ENCODE measurements at places on chromosomes 2 and 18.

- peak; percentile 46 for DNase-seq
Measured at GRCh38 chr18:2857491-2858131, 10.8 kb downstream of the EMILIN2 start.

- DNase-seq = peak; percentile 55
Measured at GRCh38 chr2:69482471-69482870, 45.2 kb upstream of the NFU1 start.

DNA sequence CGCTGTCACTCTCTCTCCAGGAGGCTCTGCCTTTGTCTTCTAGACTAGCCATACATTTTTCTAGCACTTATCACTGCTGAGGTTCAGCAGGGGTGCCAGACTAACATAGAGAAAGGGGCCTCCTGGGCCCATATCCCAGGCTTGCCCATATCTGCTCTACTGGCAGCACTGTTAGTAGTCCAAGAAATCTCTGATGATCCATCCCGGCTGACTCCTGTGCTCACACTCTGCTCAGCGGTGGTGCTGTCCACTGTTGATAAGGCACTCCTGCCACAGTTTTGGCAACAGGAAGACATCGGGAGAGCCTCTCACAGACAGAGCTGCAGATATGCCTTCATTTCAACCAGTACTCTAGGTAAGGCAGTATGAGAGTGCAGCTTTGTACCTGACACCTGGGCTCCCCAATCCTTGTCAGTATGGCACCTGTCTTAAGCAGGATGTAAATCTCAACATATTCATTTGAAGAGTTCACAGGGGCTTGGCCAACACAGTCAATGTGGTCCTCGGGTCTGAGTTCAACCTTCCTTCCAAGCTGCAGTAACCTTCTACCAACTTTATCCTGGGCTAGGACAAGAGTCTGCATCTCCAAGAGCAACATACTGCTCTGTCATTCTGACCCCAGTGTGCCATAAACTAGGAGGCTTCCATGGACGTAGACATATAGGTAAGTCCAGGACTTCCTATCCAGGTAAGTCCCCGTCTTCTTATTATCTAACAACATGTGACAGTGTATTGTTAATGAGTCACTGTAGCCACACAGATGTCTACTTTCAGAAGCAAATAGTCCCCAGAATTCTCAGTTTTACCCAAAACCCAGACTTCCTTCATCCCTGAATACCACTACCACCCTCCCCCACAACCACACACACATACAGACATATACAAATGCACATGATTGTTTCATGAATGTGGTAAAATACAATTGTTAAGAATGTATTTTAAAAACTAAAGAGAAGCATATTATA is 16.2 kb downstream of the KLF7 start:
- DNase-seq = no peak

- no peak for DNase-seq
Measured at GRCh38 chr2:240186191-240186725, 45.8 kb upstream of the OTOS start.

GRCh38 chr2:63553049-63553448 is 35.2 kb downstream of the WDPCP start:
- no peak for DNase-seq

DNA sequence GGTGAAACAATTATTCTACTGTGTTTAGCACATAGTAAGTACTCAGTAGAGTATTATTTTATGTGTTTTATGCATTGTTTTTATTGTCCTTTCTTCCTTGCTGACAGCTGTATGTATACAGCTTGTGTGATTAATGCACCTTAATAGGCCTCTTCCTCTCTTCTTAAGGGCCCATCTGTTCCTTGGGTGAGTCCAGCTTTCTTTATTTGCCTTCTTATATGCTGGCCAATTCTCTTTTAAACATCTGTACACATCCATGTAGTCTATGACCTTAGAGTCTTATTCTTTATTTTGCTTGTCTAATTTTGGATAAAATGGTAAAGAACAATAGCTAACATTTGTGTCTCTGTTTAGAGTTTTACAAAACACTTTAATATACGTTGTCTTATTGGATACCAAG is 333.7 kb upstream of the MEIS1 start:
- DNase-seq = no peak

- DNase-seq = peak; percentile 42
Measured at GRCh38 chr18:48939205-48940097, 11.3 kb downstream of the SMAD7 start.

DNA sequence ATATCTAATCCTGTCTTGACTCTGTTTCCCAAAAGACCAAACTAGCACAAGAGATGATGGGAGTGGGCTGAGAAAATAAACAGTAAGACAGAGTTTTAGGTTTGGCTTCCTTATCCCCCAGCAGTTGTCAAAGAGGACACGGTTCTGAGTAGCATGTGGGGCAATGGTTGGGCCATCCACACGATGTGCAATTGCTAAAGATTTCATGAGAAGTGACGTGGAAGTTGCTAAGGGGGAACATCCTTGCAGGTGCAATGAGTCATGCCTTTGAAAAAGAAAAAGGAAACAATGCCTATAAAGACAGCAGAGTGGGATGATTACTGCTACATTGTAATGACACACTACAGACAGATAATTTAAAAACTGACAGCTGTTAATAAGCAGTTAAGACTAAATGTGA is 1395.8 kb downstream of the LRP1B start:
- DNase-seq = no peak

DNA sequence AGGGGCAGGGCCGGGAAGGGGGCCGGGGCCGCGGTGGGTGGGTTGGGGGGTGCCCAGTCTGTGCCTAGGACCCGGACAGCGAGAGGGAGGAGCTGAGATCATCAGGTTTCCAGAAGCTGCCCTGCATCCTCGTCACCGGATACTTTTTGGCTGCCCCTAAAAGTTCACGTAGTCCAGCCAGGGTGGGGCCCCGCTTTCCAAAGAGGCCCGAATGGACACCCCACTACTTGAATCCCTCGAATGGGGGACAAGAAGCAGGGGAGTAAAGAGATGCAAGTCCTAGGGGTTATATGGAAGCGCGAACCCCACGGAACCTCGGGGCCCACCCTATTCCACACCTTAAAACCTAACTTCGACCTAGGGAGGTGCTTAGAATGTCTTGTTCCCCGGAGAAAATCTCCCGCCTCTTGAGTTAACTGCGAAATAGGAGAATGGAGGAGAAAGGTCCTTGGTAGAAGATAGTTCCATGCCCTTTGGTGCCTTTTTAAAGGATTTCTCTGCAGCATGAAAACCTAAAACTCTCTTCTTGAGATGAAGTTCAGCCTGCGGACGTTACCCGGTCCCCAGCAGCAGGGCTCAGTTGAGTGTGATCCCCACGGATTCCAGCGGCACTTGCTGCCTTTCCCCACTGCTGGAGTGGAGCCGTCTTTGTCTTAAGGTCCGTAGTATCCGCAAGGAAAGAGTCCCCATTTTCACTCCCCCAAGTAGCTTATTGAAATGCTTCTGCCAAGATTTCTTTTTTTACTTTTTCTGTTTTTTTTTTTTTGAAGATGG is 2.1 kb upstream of the RNF152 start:
- no peak for DNase-seq

GRCh38 chr2:1672738-1673137 is 71.6 kb downstream of the PXDN start:
- no peak for DNase-seq

- DNase-seq = no peak
Measured at GRCh38 chr2:18949871-18950270, 360.5 kb upstream of the NT5C1B start.

DNA sequence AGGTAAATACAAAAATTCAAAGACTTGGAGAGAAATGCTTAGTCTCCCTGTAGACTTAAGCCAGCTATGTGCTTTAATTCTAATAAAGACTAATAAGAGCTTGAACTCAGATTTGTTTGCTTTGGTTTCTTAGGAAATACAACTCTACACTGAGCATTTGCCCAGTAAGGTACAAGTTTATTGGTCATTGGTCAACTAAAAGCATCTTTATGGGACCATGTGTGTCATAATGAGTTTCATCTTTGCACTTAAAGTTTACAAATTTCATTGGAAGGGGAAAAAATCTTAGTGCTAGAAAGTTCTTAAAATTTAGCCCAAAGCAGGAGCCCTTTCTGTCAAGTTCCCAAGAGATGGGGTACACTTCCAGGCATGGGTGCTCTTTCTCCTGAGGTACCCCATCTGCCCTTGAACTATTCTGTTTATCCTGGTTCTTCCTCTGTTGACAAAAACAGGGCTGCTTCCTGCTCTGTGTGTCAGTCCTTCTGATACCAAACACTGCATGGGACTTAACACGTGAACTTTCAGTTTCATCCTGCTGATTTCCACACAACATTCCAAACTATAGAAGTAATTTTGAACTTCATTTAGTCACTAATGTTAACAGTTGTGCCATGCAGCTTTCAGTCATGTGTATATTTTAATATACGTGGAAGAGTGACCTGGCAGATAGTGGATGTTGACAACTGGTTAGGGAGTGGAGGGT is 200.2 kb downstream of the TPGS2 start:
- no peak for DNase-seq

DNA sequence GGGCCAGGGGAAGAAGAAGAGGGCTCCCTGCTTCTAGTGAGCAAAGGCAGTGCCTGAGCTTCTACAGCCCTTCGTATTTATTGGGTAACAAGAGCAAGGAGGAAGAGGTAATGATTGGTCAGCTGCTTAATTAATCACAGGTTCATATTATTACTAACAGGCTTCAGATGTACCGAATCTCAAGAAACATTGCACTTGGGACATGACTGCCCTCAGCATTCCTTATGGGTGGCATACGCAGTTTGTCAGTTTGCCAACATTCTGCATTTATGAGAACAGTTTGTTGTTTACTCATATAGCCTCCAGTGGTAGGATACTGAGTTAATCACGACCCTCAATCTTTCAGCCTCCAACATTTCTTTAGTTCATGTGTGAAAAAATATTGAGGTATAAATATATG is 84.5 kb downstream of the HIBCH start:
- DNase-seq = no peak

DNA sequence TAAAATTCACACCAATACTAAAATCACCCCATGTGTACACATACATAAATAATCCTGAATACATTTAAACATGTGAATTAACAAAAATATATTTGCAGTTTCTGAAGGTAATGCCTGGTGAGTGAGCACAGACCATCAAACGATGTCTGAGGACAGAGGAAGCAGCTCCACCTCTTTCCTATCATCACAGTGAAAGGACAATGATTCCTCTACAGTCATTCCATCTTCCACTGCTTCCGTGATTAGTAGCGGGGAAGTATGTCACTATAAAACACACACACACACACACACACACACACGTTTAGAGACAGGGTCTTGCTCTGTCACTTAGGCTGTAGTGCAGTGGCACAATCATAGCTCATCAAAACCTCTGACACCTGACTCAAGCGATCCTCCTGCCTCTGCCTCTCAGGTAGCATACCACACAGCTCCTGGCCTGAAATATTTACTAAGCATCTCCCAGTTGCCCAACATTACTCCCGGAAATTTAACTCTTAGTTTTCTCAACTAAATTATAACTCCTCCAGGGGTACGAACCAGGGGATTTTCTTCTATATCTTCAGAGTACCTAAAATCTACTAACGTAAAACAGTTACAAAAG is 12.8 kb downstream of the FAM210A start:
- DNase-seq = no peak

DNA sequence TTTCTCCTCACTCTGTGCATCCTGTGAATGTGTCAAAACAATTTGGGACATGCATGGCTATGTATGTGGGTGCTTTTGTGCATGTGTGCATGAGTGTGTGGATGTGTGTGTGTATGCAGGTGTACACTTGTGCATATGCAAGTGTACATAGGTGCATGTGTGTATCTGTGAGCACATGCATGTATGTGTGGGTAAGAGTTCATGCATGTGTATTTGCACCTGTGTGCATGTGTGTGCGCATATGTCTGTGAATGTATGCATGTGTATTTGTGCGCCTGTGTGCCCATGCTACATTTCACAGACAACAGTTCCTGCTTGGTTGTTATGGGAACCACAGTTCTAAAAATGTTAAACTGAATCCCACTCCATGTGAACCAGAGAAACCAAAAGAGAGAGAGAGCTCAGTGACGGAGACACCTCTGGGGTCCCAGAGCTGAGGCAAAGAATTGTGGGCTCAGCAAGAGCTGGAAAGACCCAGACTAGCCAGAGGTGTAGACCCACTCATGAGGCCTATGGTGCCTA is 1.9 kb upstream of the FBXO41 start:
- no peak for DNase-seq

DNA sequence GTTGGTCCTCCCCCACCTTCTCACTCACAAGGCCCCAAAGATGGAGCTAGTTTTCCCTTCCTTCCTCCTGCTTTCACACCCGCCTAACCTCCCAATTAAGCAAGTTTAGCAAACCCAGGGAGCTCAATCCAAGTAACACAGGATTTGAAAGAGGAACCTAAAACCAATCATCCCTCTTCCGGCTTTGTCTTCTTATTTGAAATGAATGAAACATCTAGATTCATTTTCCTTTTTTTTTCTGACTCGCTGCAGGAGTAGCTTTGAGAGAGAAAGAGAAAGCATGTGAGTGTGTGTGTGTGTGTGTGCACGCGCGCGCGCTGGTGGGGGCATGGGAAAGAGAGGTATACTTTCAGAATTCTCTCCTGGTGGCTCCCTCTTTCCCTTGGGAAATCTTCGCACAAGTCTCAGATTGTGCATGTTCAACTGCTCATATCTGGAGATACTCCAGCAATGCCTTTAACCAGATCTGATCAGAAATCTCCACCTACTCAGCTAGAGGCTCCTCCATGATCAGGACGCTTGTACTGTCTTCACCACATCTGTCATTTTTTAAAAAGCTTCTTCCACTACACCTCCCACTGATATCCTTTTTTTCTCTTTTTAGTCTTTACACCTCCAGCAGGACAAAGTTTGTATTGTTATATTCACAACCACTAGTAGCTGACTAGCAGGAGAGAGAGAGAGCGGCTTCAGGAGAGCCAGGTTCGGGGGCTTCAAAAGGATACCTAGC is 1.7 kb downstream of the SLC8A1 start:
- DNase-seq = no peak

DNA sequence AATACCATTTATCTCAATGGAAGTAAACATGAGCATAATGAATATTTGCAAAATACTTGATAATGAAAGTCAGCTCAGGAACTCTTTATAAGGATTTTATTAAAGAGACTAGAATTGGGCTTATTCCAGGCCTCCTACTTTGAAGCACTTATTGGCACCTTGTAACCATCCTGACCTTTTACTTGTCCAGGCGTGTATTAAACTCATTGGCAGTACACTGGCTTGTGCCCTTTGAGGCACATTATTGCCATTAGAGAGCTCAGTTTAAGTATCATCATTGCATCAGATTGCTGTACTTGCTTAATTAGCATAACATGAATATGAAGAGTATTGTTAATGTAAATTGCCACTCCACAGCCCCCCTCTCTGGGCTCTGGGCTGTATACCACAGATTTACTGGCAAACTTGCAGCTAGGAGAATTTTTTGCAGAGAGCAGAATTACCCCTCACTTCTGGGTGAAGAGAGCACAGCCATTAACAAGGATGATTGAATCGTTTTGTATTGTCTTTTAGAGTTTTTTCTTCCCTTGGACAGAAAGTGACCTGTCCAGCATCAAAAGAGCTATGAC is 72.5 kb downstream of the XIRP2 start:
- DNase-seq = no peak

GRCh38 chr2:200839513-200839912 is 24.9 kb downstream of the CLK1 start:
- DNase-seq = no peak

DNA sequence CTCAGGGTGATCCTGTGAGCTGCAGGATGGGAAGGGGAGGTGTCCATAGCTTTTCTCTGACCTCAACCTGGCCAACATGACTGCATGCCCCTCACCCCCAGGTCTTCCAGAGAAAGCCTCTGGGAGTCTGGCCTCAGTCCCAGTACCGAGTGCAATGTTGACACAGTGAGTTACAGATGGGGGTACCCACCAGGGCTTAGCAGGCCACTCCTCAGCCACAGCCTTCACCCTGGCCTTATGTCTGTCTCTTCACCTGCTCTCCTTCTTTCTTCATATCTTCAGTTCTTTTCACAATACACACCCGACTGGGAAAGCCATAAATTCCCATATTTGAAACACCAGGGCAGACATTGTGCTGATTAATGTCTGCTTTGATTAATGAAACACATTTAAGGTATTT is 33.5 kb downstream of the AOX1 start:
- peak; percentile 34 for DNase-seq

Data from thyroid gland (tissue), 4 donors.